Sigmoid colon (tissue), 7 donors: ENCODE measurements at places on chromosomes 11 and 22. TPM values are rescaled to one million over a fixed set of nuclear protein-coding genes. Genes with fewer than 3 reads are reported as not detected.

DNA sequence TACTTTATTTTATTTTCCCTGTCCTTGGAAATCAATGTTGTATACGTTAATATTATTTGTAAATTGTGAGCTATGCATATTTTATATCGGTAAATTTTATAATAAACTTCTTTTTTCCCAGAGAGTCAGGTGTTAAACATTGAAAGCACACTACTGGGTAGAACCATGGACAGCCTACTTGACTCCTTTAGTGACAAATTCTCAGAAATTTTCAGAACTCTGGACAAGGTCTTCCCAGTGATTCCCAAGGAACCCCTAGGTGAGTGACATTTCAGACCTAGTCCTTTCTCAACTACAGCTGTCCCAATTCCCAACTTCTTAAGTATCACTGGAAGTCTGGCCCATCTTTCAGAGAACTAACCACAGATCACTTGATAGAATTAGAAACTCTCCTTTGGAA, 107.2 kb downstream of the RCN1 start:
- no peak for DNase-seq

The RASGRP2 gene
- 26.7 TPM for total RNA-seq

DNA sequence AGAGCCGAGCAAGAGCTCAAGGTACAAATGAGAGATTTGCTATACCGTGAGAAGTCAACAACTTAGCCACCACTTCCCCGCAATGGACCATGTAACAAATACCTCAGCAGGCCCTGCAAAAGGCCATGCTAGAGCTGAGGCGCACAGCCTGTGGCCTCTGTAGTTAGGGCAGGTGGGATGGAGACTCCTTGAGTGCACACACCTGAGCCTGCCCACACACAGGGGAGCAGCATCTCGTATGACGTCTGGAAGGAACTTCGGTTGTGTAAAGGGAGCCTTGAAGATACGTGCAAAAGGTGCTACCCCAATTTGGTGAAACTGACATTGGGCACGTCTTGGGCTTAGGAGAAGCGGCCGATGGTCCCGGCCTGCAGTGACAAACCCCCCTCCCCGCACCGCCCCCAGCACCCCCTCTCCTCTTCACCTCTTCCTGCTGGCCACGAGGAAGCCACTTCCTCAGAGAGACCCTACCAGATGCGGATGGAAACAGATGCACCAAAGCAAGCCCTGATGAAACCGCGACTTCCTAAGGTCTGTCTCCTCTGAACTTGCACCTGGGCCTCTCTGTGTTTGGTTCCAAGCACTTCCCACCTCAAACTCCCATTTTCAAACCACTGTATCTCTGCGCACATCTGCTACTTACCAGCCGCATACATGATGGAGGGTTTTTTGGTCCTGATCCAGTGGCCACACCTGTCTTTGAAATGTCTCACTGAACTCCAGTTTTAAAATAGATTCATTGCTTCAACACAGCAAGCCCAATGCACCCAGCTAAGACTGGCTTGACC, 10.6 kb downstream of the CDPF1 start:
- no peak for DNase-seq

DNA sequence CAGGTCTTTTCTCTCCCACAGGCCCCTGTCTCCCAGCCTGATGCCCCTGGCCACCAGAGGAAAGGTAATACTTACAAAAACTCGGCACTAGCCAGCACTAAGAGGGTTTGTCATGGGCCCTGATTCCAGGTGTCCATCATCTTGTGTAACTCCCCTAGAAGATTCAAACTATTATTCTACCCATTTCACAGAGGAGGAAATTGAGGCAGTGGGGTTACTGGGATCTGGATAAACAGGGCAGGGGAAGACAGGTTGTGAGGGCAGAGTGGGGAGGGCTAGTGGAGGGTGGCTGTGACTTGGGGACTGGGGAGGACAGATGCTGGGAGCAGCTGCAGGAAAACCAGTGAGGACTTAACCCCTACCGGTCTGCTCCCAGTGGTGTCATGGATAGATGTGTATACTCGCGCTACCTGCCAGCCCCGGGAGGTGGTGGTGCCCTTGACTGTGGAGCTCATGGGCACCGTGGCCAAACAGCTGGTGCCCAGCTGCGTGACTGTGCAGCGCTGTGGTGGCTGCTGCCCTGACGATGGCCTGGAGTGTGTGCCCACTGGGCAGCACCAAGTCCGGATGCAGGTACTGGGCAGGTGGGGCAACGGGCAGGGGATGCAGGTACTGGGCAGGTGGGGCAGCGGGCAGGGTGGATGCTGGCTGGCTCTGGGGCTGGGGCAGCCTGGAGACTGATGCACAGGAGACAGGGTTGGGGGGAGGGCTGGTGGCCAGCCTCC, 1.2 kb downstream of the VEGFB start:
- no peak for DNase-seq

The SAA1 gene
- total RNA-seq, result 1.9 TPM

The CBL gene
- total RNA-seq, result 12.0 TPM

- DNase-seq, result no peak
Observed at GRCh38 chr22:30873086-30873650, 95.4 kb downstream of the MORC2 start.

DNA sequence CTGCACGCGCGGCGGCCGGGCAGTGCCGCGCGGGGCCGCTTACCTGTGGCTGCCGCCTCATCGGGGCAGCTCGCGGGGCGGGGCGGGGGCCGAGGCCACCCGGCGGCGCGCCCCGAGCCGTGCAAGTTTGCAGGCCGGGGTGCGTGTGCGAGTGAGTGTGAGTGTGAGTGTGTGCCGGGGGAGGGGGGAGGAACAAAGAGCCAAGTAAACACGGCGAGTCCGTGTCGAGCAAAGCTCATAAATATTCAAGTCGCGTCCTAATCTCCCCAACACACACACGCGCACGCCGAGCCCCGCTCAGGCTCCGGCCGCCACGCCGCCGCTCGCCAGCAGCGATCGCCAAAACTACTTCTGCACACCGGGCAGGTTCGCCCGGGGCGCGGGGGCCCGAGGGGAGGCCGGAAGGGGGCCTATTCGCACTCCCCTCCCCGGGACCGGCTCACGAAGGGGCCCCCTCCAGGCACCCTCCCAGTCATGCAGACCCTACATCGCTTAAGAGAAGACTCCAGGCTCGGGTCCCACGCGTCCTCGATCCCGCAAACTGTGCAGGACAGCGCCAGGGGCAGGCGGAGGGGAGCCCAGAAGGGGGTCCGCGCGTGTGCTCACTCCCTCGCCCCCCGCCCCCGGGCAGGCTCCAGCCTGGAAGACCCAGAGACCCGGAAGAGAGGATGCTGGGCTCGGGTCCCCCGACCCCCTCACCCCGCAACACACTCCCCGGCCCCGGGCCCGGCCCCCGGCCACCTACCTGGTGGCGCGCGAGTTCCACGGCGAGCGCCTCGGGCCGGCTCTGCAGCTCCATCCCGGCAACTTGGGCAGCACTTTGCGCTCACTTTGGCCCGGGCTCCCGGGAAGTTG, 827 bp downstream of the PHF21B start:
- DNase-seq, result no peak

DNA sequence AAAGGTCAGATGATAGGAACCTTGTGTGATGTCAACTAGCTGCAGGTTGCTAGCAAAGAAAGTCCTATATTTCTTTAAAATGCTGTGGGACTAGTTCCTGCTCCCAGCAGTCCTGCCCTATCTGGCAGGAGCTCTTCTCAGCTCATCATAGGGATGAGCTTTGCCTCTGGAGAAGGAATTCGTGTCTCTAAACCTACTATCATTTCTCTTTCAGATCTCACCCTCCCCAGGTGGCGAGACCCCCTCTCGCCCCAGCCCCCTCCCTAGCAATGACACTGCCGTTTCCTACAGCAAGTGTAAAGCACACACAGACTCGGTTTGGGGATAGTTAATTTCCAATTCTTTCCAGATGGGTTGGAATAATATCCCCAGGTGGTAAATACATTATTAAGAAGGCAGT, 533.3 kb downstream of the OPCML start:
- DNase-seq, result no peak

The KDM4E gene
- total RNA-seq, result not detected

GRCh38 chr11:16468735-16469453, 112.5 kb upstream of the SOX6 start:
- no peak for DNase-seq

DNA sequence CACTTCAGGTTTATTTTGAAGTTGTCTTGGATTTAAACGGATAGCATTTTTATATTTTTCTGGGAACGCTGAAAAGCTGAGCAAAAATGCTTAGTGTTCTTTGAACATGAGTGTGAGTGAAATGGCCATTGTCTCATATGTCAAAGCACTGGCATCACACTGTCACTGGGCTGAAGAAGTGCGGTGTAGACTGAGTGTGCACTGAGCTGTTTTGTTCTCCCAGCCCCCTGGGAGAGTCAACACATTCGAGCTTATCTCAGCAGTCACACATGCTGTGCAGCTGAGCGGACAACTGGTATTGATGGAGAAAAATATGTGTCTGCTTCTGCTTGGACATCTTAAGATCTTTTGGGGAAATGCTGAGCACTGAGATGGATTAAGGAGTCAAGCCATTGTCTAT, 90.8 kb downstream of the TECTA start:
- DNase-seq, result no peak

GRCh38 chr11:12108875-12109453, 1.4 kb upstream of the MICAL2 start:
- no peak for DNase-seq

DNA sequence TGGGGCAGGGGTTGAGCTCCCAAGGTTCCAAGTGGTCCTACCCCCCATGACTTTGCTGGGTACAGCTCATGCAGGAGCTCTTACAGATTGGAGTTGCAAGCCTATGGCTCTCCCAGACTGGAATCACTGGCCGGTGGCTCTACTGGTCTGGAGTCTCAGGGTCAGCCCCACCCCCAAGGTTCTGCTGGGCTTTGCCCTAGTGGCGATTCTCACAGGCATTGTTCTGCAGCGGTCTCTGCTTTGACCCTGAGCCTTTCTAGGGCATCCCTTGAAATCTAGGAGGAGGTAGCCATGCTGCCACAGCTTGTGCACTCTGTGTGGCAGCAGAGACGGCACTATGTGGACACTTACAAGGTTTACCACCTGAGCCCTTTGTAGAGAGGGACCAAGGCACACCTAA, 49.3 kb upstream of the HMGXB4 start:
- DNase-seq, result no peak

- no peak for DNase-seq
Observed at GRCh38 chr22:49892226-49892899, 25.9 kb downstream of the ALG12 start.

The GRIK4 gene
- total RNA-seq, result not detected

GRCh38 chr22:18929459-18929858, 6.6 kb downstream of the PRODH start:
- DNase-seq, result peak; percentile 69

DNA sequence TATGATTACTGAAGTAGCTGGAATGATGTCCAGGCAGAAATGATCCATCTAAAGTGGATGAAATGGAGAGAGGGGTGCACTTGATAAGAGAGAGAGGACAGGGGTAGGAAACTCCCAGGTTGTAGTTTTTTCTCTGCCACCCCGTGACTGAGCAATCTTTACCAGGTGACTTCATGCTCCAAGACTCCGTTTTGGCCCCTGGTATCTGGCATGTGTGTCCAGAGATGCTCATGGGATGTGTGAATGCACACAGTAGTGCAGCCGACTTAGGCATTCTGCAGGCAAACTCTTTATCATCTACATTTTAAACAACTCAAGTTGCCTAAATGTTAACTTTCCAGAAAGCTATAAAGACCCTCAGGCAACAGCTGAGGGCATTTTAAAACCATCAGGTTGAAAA, 189.3 kb upstream of the SEZ6L start:
- DNase-seq, result no peak

GRCh38 chr11:119472186-119472855, 49.3 kb upstream of the THY1 start:
- no peak for DNase-seq

DNA sequence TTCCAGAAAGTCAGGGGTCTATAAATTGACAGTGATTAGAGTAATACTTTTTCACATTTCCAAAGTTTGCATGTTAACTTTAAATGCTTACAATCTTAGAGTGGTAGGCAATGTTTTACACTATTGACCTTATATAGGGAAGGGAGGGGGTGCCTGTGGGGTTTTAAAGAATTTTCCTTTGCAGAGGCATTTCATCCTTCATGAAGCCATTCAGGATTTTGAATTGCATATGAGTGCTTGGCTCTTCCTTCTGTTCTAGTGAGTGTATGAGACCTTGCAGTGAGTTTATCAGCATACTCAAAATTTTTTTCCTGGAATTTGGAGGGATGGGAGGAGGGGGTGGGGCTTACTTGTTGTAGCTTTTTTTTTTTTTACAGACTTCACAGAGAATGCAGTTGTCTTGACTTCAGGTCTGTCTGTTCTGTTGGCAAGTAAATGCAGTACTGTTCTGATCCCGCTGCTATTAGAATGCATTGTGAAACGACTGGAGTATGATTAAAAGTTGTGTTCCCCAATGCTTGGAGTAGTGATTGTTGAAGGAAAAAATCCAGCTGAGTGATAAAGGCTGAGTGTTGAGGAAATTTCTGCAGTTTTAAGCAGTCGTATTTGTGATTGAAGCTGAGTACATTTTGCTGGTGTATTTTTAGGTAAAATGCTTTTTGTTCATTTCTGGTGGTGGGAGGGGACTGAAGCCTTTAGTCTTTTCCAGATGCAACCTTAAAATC, 5.3 kb downstream of the MALAT1 start:
- peak; percentile 56 for DNase-seq

- no peak for DNase-seq
Observed at GRCh38 chr11:88478136-88478815, 140.7 kb upstream of the CTSC start.

- no peak for DNase-seq
Observed at GRCh38 chr11:122138744-122139594, 23.0 kb upstream of the BLID start.

The SCN4B gene
- 2.2 TPM for total RNA-seq

The TPBGL gene
- total RNA-seq, result 0.68 TPM

The KLHDC7B gene
- total RNA-seq, result not detected

The ROM1 gene
- 13.0 TPM for total RNA-seq

- peak; percentile 21 for DNase-seq
Observed at GRCh38 chr22:44443641-44444235, 54.3 kb downstream of the RTL6 start.

DNA sequence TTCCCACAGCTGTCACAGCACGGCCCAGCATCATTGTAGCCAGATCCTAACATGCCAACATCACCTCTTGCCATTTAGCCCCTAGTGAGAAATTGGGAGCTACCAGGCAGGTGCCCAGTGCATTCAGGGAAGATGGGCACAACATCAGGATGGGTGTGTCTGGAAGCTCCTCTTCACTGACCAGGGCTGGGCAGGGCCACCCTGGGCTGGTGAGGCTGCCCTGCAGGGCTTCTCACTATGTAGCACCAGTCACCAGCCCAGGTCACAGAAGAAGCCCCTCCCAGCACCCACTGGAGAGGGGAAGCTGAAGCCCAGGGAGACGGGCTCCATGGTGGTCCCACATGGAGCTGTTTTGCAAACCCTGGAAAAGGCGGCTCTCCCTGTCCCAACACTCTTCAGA, 13.9 kb downstream of the ZNF74 start:
- DNase-seq, result no peak

The CYB5R2 gene
- total RNA-seq, result 1.4 TPM

- no peak for DNase-seq
Observed at GRCh38 chr22:30830907-30831306, 136.2 kb downstream of the OSBP2 start.

GRCh38 chr11:66218846-66219620, 49.4 kb upstream of the RAB1B start:
- DNase-seq, result peak; percentile 25
